ENCODE measurements at places on chromosomes 1 and 21.

- no peak for DNase-seq
Measured at GRCh38 chr1:84940481-84940880, 47.5 kb upstream of the LPAR3 start.

GRCh38 chr1:221712776-221713431 lies 29.0 kb downstream of the DUSP10 start:
- peak; percentile 86 for DNase-seq

DNA sequence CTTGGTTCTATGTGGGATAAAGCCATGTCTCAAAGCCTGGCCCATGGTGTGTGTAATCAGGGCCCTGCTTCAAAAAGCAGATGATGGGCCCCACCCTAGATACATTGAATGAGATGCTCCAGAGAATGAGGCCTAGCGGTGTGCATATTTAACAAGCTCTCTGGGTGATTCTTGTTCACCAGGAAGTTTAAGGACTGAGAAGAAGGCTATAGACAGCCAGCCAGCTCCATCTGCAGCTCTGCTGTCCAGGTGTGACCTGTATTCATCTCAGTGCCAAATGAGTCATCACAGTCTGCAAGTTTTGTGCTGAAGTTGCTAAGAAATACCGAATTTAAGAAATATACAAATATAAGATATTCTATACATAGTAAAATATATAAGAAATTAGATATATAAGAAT lies 182.0 kb upstream of the RUNX1 start:
- no peak for DNase-seq

- DNase-seq, result no peak
Measured at GRCh38 chr21:17866590-17866989, 47.4 kb upstream of the C21orf91 start.

DNA sequence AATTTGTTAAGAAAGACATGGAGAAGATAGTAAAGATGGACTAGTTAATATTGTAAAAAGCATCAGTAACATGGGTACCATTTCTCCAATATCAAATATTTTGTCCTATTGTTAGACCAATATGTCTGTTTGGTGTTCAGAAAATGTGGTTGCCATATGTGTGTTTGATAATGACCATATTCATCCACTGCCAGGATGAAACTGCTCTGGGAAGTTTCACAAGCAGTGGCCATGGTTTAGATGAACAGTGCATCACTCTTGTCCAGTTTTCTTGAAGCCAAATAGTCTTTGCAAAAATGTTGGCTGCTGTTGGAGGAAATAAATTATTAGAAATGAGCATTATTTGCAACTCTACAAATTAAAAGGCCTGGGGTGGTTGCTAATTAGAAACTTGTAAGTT lies 333.8 kb downstream of the NUF2 start:
- no peak for DNase-seq

GRCh38 chr1:60878323-60878722 lies 204.0 kb upstream of the NFIA start:
- DNase-seq, result no peak

- no peak for DNase-seq
Measured at GRCh38 chr1:67732750-67733151, 47.8 kb downstream of the GADD45A start.

DNA sequence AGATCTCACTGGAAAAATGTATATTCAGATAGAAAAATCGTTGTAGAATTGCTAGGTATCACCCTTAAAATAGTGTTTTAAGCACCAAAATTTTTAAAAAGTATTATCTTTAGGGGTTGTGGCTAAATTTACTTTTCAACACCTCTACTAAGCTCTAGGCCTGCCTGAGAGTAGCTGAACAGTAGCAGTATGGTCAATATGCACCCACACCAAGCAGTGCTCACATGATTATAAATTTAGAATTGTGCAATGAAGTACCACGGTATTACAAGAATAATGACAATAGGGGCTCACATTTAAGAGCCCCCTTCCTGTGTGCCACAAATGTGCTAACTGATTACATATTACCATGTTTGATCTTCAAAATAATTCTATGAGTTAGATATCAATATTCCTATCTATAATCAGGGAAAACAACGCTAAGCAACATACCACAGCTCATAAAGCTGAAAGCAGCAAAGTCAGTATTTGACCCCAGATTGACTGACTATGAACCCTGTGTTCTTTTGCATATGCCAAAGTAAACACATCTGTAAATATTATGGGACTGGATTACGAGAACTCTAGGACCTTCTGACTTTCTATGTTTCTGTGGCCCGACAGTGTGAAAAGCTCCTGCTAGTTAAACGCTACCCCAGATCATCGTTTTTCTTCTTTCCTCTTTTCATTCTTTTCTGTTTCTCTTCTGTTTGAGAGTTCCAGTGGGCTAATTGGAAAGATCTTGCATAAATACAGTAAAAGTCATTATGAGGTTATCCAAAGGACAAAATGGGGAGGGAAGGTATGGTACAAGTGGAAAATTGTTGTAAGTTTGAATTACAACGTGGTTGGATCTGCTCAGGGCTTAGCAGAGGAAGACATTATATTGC lies 201.1 kb upstream of the C1orf87 start:
- no peak for DNase-seq

- no peak for DNase-seq
Measured at GRCh38 chr1:161480381-161481035, 24.7 kb upstream of the FCGR2A start.

- peak; percentile 90 for DNase-seq
Measured at GRCh38 chr1:156053768-156054499, at the start of gene UBQLN4. Gene UBQLN4, minus strand, starts transcription at chr1:156053798. Its CDS starts 97 bp downstream, at chr1:156053701.

- DNase-seq, result no peak
Measured at GRCh38 chr1:43481491-43481890, 27.8 kb upstream of the HYI start.

DNA sequence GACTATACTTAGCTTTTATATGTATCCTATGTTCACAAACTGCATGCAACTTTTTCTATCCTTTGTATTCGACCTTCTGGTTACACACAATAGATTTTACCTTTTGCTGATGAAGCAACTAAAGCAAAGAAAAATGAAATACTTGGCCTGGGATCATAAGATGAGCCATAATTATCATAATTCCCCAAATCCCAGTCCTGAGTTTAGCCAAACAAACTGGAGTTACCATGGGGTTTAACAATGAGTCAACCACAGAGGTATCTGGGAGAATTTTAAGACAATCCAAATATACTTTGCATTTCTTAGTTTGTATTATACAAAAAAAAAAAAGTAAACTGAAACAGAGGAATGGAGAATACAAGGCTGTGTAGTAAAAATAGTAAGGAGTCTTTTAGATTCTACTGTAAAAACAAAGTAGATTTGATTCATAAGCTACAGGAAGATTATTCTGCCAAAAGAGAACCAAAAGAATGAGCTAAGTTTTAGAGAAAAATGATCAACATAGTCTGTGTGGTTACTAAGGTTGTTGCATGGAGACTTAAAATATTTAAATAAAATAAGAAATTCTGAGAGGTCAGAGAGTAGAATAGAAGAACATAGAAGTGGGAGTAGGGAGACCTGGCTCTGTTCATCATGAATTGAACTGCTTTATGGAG lies 60.4 kb upstream of the GORAB start:
- DNase-seq, result no peak

Measured in CD4-positive, alpha-beta T cell treated with Interleukin-17A for 1 hour (primary cell).